ENCODE measurements at places on chromosomes 7 and 10. TPM values are rescaled to one million over a fixed set of nuclear protein-coding genes. Genes with fewer than 3 reads are reported as not detected.

The CCDC146 gene
- 12.1 TPM for total RNA-seq

The NPSR1 gene
- not detected for total RNA-seq

DNA sequence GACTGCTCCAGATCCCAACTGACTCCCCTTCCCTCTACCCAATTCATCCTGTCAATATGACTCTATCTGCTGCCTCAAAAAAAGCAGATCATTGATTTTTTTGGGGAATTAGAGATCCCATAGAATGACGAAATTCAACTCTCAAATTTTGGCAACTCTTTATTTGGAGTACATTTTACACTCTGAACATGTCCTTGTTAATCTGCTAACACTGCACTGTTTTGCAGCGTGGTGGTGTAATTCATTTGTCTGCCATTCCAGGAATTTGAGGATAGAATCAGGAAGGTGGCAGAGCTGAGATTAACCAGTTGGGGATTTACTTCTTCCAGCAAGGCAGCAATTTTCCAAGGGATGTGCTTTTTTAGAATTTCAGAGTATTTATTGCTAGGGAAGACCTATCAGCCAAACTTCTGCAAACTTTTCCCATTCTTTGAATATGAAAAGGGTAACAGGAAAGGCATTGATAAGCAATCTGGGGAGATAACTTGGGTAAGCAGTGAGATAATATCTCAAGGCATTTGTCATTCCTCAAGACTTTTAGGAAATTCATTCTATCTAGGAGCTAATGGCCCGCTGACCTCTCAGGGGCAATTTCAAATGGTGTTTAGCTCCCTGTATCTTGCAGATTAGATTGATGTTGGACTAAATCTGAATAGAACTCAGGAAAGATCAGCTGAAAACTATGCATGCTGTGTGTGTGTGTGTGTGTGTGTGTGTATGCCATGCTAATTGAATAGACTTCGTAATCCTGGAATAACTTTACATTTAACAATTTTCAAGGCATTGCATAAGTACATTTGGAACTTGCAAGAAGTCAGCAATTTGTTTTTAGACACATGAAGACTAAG, 9.7 kb downstream of the BAMBI start:
- peaks cover 18% of the 10 kb centered on the region for H3K36me3 ChIP-seq
- H3K4me1 ChIP-seq, result peaks cover 58% of the 10 kb centered on the region

GRCh38 chr10:119768455-119769094, 42.7 kb downstream of the INPP5F start:
- peaks cover 16% of the 10 kb centered on the region for H3K4me1 ChIP-seq
- H3K36me3 ChIP-seq, result peaks cover 10% of the 10 kb centered on the region
- no peak overlapping the region for H3K4me3 ChIP-seq

DNA sequence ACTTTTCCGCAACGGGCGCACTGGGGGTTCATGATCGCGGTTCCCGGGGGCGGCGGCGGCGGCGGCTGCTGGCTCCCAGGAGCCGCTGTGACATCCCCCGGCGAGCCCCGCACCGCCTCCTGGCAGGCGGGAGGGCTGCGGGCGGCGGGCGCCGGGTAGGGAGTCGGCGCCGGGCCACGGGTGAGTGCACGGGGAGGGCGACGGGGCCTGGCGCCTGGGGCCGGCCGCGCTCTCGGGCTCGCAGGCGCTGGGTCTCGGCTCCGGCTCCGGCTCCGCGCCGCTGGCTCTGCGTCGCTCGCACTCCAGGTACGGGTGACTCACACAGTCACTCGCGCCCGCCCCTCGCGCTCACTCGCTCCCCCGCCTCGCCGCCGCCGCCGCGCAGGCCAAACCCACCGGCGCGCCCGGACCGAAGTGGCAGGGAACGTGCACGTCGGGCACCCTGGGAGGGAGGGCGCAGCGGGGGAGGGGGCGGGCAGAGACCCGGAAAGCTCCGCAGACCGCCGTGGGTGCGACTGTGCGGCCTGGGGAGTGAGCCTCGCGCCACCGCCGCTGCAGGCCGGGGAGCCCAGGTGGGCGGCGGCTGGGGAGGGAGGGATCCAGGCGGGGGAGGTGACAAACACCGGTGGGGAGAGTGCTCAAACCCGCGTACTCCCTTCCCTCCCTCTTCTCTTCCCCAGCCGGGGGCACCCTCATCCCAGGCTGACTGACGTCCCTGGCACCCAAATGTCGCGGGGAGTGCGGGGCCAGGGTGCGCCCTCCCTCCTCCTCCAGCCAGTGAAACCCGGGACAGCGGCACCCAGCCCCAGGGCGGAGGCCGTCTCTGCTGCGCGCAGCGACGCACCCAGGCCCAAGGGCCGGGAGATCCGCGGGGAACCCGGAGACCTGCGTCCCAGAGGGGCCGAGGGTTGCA, 276.9 kb upstream of the NEBL start:
- H3K4me3 ChIP-seq, result peak overlapping the region; percentile 85
- H3K27ac ChIP-seq, result peak overlapping the region; percentile 92
- peaks cover 38% of the 10 kb centered on the region for H3K27me3 ChIP-seq
- peak; percentile 43 for DNase-seq

GRCh38 chr10:20855398-20856038, 41.6 kb downstream of the NEBL start:
- H3K36me3 ChIP-seq, result peaks cover 9% of the 10 kb centered on the region
- H3K27ac ChIP-seq, result no peak overlapping the region
- no peaks in the 10 kb centered on the region for H3K4me1 ChIP-seq
- no peak overlapping the region for H3K4me3 ChIP-seq
- H3K27me3 ChIP-seq, result no peaks in the 10 kb centered on the region
- no peak for DNase-seq

DNA sequence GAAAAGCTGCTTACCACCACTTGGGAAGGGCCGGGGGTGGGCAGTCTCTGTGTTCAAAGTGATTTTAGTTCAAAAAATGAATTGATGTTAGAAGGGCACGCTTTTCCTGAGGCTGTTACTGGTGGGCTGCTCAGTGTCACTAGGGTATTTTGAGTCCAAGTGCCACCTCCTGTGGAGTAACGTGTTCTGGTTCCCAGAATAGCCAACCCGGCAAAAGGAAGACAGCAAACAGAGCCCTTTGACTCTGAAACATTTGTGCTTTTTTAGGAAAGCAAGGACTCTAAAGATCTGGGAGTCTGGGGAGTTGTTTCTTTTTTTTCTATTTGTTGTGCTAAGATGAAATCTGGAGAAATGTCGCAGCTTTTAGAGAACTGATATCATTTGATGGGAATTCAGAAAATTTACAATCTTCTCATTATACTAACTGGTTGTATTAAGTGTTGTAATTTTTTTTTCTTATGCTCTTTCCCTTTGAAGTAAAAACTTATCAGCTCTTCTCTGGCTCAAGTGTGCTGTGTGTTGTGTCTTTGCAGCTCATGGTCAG, 66.2 kb downstream of the MKX start:
- H3K4me1 ChIP-seq, result peaks cover 8% of the 10 kb centered on the region
- no peaks in the 10 kb centered on the region for H3K27me3 ChIP-seq
- no peak overlapping the region for H3K4me3 ChIP-seq

DNA sequence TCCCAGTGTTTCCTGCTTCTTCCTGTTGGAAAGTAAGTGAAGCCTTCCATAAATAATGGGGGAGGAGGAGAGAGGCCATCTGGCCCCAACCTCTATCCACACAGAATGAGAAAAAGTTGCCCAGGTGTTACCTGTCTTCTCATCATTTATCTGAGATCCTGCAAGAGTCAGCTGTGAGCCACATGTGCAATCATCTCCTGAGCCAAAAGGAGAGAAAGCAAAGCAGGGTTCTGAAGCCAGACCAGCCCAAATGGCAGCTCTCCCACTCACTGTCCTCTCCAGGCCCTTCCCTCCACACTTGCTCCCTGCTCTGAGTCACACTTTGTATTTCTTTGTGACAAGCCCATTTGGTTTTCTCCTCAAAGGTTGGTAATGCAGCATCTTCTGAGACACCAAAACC, 65.9 kb downstream of the FAM204A start:
- H3K4me1 ChIP-seq, result peaks cover 11% of the 10 kb centered on the region
- no peak overlapping the region for H3K27ac ChIP-seq
- H3K4me3 ChIP-seq, result no peak overlapping the region

DNA sequence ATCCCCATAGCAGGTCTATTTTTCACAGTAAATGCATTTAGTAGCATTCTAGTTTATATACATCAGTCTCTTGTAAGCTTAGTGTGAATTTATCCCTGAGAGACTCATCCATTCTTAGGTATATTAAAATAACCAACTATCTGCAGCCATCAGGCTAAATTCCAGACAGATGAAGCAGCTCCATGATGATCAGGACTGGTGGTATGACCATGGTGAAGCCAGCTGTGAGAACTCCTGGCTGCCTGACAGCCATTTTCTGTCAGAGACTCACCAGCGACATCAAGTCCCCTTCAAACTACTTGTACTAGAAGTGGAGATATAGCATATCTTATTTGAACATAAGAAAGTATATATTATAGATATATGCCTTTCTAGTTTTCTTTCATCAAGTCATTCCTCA, 70.3 kb upstream of the GSDME start:
- H3K27ac ChIP-seq, result no peak overlapping the region
- peaks cover 40% of the 10 kb centered on the region for H3K4me1 ChIP-seq
- no peak for DNase-seq

- peaks cover 26% of the 10 kb centered on the region for H3K27me3 ChIP-seq
- no peaks in the 10 kb centered on the region for H3K4me1 ChIP-seq
- H3K4me3 ChIP-seq, result no peak overlapping the region
- no peak overlapping the region for H3K27ac ChIP-seq
- DNase-seq, result no peak
Observed at GRCh38 chr7:139538881-139539635, 15.6 kb downstream of the CLEC2L start.

DNA sequence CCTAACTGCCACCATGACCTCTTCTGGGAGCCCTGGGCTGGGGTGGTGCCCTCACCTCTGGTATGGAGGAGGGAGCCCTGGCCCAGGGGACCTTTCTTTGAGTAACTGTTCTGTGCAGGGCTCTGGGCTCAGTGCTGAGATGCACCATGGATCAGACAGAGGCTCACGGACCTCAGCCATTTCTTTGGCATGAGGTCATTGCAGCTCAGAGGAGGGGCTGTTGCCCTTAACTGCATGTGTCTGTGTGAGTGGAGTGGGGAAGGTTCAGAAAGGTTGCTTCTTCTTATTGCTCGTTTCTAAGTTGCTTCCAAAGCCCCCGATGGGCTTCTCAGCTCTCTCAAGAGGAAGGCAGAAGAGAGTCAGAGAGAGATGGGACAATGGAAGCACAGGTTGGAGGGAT, 233.9 kb downstream of the RPS24 start:
- no peak overlapping the region for H3K4me3 ChIP-seq
- no peaks in the 10 kb centered on the region for H3K27me3 ChIP-seq
- DNase-seq, result no peak
- H3K4me1 ChIP-seq, result peaks cover 22% of the 10 kb centered on the region

DNA sequence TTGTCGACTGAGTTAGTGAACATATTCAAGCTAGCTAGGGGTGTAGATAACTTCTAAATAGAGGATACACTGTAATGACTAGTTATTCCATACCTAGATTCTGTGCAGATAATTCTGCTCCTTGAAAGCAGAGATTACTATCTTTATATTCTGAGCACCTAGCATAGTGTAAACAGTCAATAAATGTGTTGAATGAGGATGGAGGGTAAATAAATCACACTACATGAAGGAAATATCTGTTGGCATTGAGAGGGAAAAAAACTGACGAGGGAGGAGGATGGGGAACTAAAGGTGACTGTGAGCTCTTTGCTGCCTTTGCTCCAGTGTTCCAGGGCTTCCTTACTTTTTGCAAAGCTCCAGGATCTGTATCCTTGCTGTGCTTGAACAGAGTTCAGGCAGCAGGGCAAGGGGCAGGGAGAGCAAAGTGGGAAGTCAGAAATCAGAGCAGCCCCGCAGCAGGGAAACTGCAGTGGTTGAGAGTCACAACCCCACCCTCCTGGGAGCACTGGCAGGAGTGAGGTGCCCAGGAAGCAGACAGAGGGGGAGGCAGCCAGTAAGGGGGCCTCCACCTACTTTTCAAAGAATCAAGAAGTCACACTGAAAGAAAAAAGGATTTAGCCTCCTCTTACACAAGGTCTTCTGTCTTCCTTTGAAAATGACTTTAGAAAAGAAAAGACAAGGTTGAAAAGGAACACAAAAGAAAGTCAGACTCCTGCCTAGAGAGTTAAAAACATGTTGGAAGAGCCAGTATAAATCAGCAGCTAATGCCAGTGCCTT, 71.8 kb upstream of the LRRN3 start:
- H3K4me3 ChIP-seq, result no peak overlapping the region
- H3K27ac ChIP-seq, result peak overlapping the region; percentile 17
- no peaks in the 10 kb centered on the region for H3K27me3 ChIP-seq
- H3K36me3 ChIP-seq, result peaks cover 7% of the 10 kb centered on the region

DNA sequence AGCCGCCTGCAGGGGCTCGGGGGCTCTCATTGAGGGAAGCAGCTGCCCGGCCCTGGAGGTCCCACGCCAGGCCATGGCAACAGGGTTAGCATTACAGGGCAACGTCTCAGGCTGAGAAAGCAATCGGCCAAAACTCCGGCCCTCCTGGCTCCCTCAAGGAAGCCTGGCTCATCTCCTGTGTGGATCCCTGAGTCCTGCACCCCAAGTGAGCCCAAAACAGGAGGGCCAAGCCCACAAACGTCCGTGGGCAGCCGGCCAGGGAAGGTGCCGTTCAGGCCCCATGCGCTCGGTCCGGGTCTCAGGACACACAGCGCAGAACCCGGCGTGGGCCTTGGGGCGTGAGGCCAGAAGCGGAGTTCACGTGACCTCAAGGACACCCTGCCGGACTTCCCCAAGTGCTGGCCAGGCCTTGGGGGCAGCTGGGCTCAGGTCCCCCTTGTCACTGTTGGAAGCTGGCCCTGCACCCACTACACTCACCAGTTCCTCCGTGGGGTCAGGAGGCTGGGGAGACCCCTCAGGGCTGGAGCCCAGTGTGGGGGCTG, 8.0 kb upstream of the PWWP2B start:
- no peak overlapping the region for H3K27ac ChIP-seq
- H3K36me3 ChIP-seq, result no peaks in the 10 kb centered on the region
- H3K4me3 ChIP-seq, result no peak overlapping the region
- H3K4me1 ChIP-seq, result peaks cover 40% of the 10 kb centered on the region

DNA sequence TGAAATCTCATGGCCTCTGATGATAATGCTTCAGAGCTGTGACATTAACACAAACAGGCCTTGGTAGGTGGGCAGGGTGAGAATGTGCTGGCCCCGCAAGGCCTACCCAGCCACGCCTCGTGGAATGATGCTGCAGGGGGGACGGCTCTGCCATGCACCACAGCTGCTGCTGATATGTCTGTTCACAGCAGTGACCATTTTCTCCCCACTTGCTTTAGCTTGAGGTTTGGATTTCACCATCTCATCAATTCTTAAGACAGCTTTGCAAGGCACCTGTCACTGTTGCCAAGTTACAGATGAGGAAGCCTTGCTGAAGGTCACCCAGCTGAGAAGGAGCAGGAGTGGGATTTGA, 128.3 kb downstream of the PTPN20 start:
- peaks cover 14% of the 10 kb centered on the region for H3K27me3 ChIP-seq
- H3K4me1 ChIP-seq, result peaks cover 23% of the 10 kb centered on the region
- H3K27ac ChIP-seq, result no peak overlapping the region
- DNase-seq, result no peak
- H3K36me3 ChIP-seq, result no peaks in the 10 kb centered on the region
- H3K4me3 ChIP-seq, result no peak overlapping the region

DNA sequence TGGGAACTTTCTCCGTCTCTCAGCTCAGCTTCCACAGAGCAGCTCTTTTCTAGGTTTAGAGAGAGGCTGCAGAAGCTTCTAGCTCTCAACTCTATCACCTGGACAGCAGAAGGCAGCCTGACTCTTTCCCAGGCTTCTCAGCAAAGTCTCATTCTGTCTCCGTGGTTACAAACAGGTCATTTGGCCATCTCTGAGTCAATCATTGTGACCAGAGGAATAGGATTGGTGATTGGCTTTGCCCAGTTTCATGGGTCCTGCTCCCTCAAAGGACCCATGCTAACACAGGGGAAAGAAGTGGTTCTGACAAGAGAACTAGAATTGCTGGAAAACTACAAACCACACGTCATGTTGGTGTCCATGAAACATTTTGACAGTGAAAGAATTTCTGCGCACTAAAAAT, 43.6 kb downstream of the PRR15 start:
- peaks cover 15% of the 10 kb centered on the region for H3K4me1 ChIP-seq
- no peaks in the 10 kb centered on the region for H3K27me3 ChIP-seq
- peaks cover 2% of the 10 kb centered on the region for H3K36me3 ChIP-seq
- H3K27ac ChIP-seq, result no peak overlapping the region
- no peak for DNase-seq
- H3K4me3 ChIP-seq, result no peak overlapping the region
